ENCODE measurements at places on chromosomes 6 and 20. TPM values are rescaled to one million over a fixed set of nuclear protein-coding genes. Genes with fewer than 3 reads are reported as not detected.

Gene SYCP2L
- total RNA-seq = 0.31 TPM

GRCh38 chr6:57224769-57225515 is 2.8 kb upstream of the RAB23 start:
- no peak for DNase-seq

- no peak for DNase-seq
Measured at GRCh38 chr6:39196673-39197091, 32.6 kb downstream of the KCNK5 start.

Gene HLA-F
- total RNA-seq = 502 TPM

GRCh38 chr6:156866220-156867015 is 89.2 kb downstream of the ARID1B start:
- DNase-seq = no peak

Gene GPRC6A
- not detected for total RNA-seq

Gene CST2
- total RNA-seq = not detected

Gene OPRL1
- total RNA-seq = 1.8 TPM

- DNase-seq = no peak
Measured at GRCh38 chr20:62758226-62758912, 37.9 kb upstream of the MRGBP start.

DNA sequence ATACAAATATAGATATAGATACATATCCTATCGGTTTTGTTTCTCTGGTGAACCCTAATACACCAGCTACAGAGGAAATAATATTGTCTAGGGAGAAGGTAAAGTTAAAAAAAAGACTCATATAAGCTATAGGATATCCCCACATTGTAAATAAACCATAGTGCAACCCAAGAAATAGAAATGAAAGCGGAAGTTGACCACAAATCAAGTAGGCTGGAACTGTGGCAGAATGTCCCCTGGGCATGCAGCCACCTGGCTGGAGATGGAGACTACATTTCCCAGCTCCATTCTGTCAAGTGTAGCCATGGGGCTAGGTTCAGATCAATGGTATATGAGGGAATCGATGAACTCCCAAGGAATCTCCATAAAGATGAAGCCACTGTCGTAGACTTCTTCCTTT is 70.1 kb upstream of the RPS6KA2 start:
- DNase-seq = no peak

Gene BPIFA1
- total RNA-seq = not detected

DNA sequence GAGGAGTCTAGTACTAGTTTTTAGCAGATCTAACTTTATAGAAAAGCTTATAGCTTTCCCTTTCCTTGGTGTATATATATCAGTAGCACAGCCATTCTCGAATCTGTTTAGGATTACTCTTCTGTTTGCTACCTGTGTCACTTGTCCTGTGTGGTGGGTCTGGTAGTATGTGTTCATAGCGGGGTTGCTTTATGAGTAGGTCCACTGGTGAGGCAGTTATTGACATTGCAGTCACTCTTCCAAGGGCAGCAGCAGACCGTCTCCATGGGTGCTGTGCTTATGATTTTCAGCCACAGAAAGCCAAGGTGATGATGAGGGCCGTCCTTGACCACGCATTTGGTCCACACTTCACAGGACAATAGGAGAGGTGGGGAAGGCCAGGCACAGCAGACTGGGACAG is 171.5 kb downstream of the CDKAL1 start:
- DNase-seq = no peak

Gene C20orf96
- total RNA-seq = 11.7 TPM

GRCh38 chr20:20785226-20785625 is 72.8 kb upstream of the RALGAPA2 start:
- no peak for DNase-seq

- DNase-seq = no peak
Measured at GRCh38 chr6:3325210-3325609, 66.5 kb downstream of the PSMG4 start.

Gene ARMC2
- 15.3 TPM for total RNA-seq

DNA sequence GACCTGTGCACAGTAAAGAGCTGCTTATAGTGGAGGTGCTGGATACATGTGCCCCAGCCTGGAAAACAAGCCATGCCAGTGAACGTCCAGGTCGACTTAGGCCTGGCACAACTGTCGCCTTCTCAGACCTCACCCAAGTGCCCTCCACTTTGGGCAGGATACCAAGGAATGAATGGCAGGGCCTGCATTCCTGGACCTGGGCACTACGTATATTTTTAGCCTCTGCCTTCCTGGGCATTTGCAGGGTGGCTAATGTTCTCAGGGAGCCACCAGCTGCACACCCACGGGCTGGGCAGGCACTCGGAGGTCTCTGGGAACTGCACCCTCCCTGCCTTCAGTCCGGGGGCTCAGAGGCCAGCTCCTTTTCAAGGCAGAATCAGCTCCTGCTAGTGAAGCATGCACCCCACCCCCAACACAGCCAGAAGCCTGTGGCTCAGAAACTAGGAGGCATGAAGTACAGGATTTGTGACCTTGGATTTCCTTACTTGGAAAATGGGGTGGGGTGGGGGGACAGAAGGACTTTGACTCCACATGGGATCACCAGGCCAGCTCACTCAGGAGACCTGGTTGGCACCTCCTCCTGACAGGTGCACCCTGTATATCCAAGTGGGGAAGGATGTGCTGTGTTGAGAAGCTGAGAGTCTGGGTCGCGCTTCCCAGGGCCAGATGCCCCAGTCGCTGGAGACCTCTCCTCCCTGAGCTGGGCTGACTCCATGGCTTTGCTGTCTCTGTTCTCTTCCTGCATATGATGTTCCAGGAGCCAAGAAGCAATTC is 2.5 kb upstream of the LSM14B start:
- no peak for DNase-seq

GRCh38 chr20:62921119-62921687 is 5.1 kb downstream of the DIDO1 start:
- peak; percentile 57 for DNase-seq

Gene FUT9
- not detected for total RNA-seq

Gene NNAT
- not detected for total RNA-seq

DNA sequence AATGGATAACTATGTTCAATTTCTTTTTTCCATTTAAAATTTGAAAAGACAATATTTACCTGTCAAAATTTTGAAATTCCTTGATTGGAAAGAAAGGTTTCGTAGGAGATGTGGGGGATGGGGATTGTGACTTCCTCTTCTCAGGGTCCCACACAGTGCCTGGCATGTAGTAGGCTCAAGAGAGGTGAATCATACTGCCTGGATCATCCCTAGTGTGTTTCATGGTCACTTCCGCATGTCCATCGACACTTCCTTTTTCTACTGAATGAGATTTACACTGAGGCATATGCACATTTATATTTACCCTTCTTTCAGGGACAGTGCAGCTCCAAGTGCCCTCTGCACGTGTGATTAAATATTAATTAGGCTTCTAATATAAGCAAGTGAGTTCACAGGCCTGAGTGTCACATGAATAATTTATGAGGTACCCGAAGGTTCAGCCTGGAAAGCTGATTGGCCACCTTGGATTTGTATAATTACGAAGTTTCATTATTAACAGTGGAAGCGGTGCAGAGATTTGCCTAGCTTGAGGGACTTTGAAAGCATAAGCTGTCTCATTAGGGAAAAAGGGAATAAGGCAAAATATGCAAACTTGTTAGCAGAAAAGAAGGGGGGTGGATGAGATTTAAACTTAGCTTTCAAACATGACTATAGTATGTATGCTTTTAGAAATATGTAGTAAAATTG is 177.5 kb upstream of the MMS22L start:
- no peak for DNase-seq

Gene PRRT1
- total RNA-seq = 1.1 TPM

Gene CST9
- not detected for total RNA-seq

Gene KHDC1
- 3.2 TPM for total RNA-seq

- peak; percentile 57 for DNase-seq
Measured at GRCh38 chr20:46562373-46563169, 12.1 kb upstream of the OCSTAMP start.

DNA sequence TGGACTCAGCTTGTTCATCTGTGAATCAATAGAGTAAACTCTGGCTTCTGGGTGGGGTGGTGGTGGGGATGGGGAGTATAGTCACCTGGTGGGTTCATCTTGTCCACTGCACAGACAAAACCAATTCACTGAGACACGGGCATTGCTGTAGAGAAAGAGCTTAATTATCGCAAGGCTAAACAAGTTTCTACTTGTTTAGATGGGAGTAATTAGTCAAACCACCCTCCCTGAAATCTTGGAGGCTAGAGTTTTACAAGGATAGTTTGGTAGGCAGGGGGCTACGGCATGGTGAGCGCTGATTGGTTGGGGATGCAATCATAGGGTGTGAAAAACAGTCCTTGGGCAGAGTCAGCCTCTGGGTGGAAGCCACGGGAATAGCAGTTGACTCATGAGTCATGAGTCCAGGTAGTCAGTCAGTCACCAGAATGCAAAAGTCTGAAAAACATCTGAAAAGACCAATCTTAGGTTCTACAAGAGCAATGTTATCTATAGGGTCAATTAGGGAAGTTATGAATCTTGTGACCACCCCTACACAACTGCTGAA is 77.8 kb downstream of the STMND1 start:
- DNase-seq = no peak

Gene CAP2
- not detected for total RNA-seq

GRCh38 chr6:110366256-110366655 is 8.1 kb upstream of the METTL24 start:
- no peak for DNase-seq

DNA sequence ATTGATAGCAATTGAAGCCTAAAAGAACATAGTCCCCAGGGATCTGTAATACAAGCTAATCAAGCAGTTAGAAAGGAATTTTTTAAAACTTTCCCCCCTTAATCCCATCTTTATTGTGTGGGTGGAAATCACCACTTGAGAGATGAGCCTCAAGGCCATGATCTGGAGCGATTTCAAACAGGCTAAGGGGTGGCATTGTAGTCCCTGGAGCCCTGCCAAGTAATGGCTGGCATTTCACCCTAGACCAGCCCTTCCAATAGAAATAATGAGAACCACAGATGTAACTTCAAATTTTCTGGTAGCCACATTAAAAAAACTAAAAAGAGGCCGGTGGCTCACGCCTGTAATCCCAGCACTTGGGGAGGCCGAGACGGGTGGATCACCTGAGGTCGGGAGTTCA is 46.9 kb downstream of the PRDM1 start:
- no peak for DNase-seq

Gene SYNE1
- total RNA-seq = 140 TPM

Gene RAET1G
- not detected for total RNA-seq

GRCh38 chr20:33566781-33567603 is 77.1 kb downstream of the CBFA2T2 start:
- DNase-seq = no peak

GRCh38 chr6:168837254-168838036 is 396.5 kb downstream of the SMOC2 start:
- DNase-seq = no peak

- no peak for DNase-seq
Measured at GRCh38 chr6:170232186-170233002, 58.5 kb downstream of the DLL1 start.

DNA sequence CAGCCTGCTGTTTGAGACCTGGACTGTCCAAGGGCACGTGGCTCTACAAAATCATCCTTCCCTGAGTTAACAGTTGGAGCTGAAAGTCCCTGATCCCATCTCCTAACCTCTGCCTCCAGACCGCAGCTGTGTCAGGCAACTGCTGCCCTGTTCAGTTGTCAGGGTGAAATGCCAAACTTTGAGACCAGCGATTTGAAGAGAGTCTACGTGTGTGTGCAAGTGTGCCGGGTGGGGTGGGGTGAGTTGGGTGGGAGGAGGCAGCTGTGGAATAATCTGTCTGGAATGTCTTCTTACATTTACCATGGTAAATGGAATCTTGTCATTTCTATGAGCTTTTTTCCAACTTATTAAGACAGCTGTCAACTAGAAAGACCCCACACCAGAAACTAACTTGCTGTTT is 81.0 kb upstream of the FAM8A1 start:
- no peak for DNase-seq

DNA sequence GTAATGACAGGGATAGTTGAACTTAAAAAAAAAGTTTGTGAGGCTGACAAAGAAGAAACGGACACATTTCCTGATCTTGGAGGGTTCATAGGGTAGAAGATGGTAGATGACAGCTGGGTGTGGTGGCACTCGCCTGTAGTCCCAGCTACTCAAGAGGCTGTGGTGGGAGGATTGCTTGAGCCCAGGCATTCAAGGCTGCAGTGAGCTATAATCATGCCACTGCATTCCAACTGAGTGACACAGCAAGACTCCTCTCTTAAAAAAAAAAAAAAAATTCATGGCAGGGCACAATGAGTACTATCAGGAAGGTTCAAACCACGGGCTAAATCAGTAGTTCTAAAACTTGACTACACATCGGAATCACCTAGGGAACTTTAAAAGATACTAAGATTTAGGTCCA is 2.0 kb upstream of the MICA start:
- no peak for DNase-seq

DNA sequence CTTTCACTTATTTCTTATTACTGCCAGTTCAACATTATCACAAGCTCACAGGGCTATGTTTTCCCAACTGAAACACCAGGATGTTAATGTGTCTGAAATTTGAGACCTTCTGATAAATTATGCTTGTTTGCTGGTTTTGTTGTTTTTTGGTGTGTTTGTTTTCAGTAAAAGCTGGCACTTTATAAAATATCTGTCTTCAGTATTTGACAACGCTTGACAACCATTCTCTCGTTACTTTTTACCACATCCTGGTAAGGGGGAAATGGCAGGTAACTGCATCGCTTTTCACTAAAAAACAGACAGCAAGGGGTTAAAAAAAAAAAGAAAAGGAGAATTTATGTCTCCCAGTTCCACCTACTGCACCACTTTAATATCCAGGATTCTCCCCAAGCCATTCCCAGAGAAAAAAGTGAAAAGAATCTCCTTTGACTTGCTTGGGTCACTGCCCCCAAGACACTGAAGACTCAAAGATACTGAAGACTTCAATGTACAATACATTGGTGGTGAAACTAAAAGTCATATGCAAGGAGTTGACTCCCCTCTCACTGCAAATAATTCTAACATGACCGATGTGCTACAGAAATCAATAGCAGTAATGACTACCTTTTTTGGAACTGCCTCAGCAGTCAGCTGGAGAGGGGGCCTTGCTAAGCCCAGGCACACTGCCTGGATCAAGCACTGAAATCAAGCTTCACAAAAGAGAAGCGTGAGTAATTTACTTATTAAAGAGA is 88.9 kb downstream of the HIVEP2 start:
- DNase-seq = no peak

- DNase-seq = peak; percentile 40
Measured at GRCh38 chr6:124962639-124963415, 590 bp downstream of the RNF217 start.

- no peak for DNase-seq
Measured at GRCh38 chr6:148831531-148831930, 84.7 kb downstream of the UST start.

DNA sequence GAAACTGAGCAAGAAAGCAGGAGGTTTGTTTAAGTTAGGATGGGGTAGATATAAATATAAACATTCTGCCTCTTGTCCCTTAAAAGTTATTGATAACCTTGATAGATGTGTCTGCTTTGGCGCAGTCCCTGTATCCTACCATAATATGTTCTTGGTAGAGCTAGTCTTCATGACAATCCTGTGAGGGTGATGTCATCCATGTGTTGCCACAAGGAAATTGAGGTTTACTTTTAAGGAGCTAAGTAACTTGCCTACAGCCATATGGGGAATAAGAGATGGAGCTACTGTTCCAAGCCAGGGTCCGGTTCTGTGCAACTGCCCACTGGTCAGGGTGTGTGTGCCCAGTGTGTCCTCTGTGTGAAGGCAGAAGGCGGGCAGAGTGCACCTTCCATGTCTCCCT is 78.5 kb downstream of the SSR1 start:
- DNase-seq = no peak

GRCh38 chr6:135537741-135538301 is 40.3 kb upstream of the AHI1 start:
- no peak for DNase-seq

Gene HLA-DMA
- 32.1 TPM for total RNA-seq

- no peak for DNase-seq
Measured at GRCh38 chr6:47288267-47289090, 21.2 kb downstream of the TNFRSF21 start.

Gene MCM3
- 180 TPM for total RNA-seq

Gene AFDN
- 37.7 TPM for total RNA-seq
